ENCODE measurements at places on chromosomes 2 and 18. TPM values are rescaled to one million over a fixed set of nuclear protein-coding genes. Genes with fewer than 3 reads are reported as not detected.
A peak's percentile ranks its signal among the peaks of the same experiment; 100 is the strongest.

GRCh38 chr2:105177536-105178254, 63.8 kb upstream of the GPR45 start:
- no peak overlapping the region for H3K27ac ChIP-seq
- no peaks in the 10 kb centered on the region for H3K36me3 ChIP-seq

DNA sequence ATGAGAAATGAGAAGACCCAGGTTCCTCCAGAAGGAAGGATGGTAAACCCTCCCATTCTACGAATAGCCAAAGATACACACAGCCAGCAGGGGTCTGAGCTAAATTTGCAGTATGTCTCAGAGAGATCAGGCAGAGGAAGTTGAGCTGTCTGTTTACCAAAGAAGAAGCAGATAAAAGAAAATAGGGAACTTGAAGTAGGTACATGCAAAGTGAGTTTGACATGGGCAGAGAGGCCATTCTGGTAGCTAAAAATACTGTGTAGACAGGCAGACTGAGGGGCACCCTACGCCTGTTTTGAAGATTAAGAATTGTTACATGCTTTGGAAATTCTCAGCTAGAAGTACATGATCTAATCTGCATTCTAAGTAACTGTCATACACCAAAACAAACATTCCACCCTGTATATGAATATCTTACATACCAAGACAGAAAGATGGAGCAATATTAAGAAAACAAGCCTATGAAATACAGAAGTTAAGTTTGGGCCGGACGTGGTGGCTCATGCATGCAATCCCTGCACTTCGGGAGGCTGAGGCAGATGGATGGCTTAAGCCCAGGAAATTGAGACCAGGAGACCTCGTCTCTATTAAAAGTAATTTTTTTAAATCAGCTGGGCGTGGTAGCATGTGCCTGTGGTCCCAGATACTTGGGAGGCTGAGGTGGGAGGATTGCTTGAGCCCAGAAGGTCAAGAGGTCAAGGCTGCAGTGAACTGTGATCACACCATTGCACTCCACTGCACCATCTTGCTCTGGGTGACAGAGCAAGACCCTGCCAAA, 157.9 kb downstream of the ANKRD44 start:
- H3K4me3 ChIP-seq, result no peak overlapping the region
- DNase-seq, result no peak
- H3K27ac ChIP-seq, result no peak overlapping the region
- H3K4me1 ChIP-seq, result no peaks in the 10 kb centered on the region
- no peaks in the 10 kb centered on the region for H3K36me3 ChIP-seq
- H3K27me3 ChIP-seq, result no peaks in the 10 kb centered on the region

DNA sequence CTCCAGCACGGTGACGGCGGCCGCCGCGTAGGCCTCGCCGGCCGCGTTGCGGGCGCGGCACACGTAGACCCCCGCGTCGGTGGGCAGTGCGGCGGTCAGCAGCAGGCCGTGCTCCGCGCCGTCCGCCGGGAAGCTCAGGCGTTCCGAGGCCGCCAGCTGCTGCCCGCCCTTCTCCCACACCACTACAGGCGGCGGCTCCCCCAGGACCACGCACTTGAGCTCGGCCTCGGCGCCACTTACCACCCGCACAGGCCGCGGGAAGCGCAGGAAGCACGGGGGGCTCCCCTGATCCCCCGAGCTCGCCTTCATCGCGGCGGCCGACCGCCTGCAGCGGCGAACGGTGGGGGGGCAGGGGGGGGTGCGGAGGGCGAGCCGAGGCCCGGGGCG, 422 bp downstream of the OBSL1 start:
- no peaks in the 10 kb centered on the region for H3K27me3 ChIP-seq
- H3K4me1 ChIP-seq, result peaks cover 6% of the 10 kb centered on the region
- no peaks in the 10 kb centered on the region for H3K36me3 ChIP-seq
- H3K27ac ChIP-seq, result peak overlapping the region; percentile 87
- peak overlapping the region; percentile 37 for H3K4me3 ChIP-seq

GRCh38 chr18:61388010-61388409, 54.8 kb downstream of the CDH20 start:
- H3K36me3 ChIP-seq, result no peaks in the 10 kb centered on the region
- H3K4me1 ChIP-seq, result no peaks in the 10 kb centered on the region
- H3K4me3 ChIP-seq, result no peak overlapping the region
- no peaks in the 10 kb centered on the region for H3K27me3 ChIP-seq
- no peak for DNase-seq

GRCh38 chr18:69946608-69947155, 991 bp downstream of the CD226 start:
- no peaks in the 10 kb centered on the region for H3K27me3 ChIP-seq
- H3K4me3 ChIP-seq, result no peak overlapping the region
- H3K4me1 ChIP-seq, result no peaks in the 10 kb centered on the region
- no peaks in the 10 kb centered on the region for H3K36me3 ChIP-seq

GRCh38 chr2:55109219-55109891, 59.1 kb upstream of the RTN4 start:
- H3K4me3 ChIP-seq, result no peak overlapping the region
- H3K27me3 ChIP-seq, result no peaks in the 10 kb centered on the region
- no peaks in the 10 kb centered on the region for H3K4me1 ChIP-seq
- no peak overlapping the region for H3K27ac ChIP-seq
- no peak for DNase-seq

DNA sequence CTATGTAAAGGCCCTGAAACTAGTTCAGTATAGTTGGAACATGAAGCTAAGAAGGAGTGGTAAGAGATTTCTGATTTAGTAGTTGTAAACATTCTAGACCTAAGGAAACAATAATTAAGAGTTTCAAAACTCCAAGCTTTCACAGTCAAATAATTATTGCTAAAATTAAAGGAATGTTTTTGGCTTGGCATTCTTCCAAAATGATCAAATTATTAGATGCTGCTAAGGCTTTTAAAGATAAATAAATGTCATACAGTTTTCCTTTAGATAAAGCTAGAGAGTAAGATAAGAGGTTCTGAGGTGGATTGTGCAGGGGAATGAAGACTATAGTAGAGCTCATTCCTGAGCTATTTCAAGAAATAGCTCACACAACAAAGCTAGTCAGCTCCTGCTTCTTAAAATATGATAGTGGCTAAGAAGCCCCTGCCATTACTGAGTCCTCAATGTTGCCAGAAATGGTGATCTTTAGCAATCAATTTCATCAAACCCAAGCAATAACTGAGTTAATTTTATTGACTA, 45.3 kb downstream of the ZC3H15 start:
- H3K36me3 ChIP-seq, result no peaks in the 10 kb centered on the region
- H3K4me3 ChIP-seq, result no peak overlapping the region
- DNase-seq, result no peak
- H3K4me1 ChIP-seq, result no peaks in the 10 kb centered on the region
- H3K27me3 ChIP-seq, result no peaks in the 10 kb centered on the region
- no peak overlapping the region for H3K27ac ChIP-seq

- no peak for DNase-seq
- no peaks in the 10 kb centered on the region for H3K36me3 ChIP-seq
- H3K4me1 ChIP-seq, result no peaks in the 10 kb centered on the region
- H3K4me3 ChIP-seq, result no peak overlapping the region
- H3K27ac ChIP-seq, result no peak overlapping the region
Observed at GRCh38 chr2:105490956-105491355, 92.1 kb upstream of the FHL2 start.

GRCh38 chr2:33583194-33583938, 15.7 kb downstream of the FAM98A start:
- no peaks in the 10 kb centered on the region for H3K4me1 ChIP-seq
- DNase-seq, result no peak
- H3K36me3 ChIP-seq, result no peaks in the 10 kb centered on the region
- no peaks in the 10 kb centered on the region for H3K27me3 ChIP-seq

GRCh38 chr2:169344736-169345485, 17.4 kb downstream of the LRP2 start:
- no peak for DNase-seq
- H3K27me3 ChIP-seq, result no peaks in the 10 kb centered on the region
- no peaks in the 10 kb centered on the region for H3K36me3 ChIP-seq
- no peak overlapping the region for H3K4me3 ChIP-seq
- no peaks in the 10 kb centered on the region for H3K4me1 ChIP-seq

DNA sequence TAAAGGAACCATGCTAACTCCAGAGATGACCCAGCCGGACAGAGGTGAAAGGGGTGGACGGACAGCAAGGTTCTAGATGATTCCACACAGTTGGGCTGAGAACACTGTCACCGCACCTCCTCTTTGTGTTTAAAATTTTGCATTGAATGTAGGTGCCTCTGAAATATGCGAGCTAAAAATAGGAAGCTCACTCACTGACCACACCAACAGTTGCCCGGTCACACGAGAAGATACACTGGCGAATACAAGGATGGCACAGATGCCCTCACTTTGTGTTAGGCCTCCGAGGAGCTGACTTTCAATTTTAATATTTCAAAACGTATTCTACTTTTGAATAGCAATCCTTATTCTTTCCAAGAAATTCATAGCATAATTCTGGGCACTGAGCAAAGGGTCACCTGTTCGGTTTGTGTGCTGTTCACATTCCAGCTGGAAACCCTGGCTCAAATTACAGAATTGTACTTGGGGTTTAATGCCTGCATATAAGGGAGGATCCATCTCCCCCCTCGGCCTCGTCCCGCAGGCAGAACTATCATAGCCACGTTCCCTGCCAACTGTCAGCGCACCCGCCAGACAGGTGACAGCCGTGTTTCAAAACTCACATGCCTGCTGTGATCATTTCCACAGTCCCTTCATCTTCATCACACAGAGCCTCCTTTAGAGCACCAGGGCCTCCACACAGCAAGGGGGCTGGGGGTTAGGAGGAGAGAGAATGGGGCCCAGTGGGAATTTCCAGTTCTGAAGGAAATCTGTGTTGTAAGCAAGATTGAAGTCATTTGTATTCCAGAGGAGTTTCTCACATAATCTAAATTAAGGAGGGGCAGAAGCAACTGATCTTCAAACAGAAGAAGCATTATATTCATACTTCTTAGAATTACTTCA, 48.2 kb downstream of the ADI1 start:
- no peak for DNase-seq
- H3K4me3 ChIP-seq, result no peak overlapping the region
- H3K27ac ChIP-seq, result peak overlapping the region; percentile 83
- no peaks in the 10 kb centered on the region for H3K27me3 ChIP-seq
- H3K4me1 ChIP-seq, result peaks cover 8% of the 10 kb centered on the region
- H3K36me3 ChIP-seq, result no peaks in the 10 kb centered on the region

DNA sequence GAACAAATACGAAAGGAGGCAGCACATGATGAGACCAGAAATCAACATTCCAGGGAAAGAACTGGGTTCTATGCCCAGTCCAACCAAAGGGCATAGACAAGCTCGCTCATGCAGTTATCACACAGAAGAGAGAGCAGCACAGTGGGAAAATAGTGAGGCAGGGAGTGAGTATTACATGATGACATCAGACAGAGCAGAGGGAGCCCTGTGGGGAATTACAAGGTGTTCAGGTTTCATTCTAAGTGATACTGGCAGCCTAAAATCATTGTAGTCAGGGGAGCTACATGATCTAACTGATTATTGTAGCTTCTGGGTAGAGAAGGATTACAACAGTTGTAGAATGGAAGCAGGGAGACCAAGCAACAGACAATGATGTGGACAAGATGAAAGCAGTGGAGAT, 658.5 kb downstream of the ARHGAP15 start:
- no peak overlapping the region for H3K4me3 ChIP-seq
- H3K27me3 ChIP-seq, result no peaks in the 10 kb centered on the region
- no peaks in the 10 kb centered on the region for H3K36me3 ChIP-seq
- H3K4me1 ChIP-seq, result no peaks in the 10 kb centered on the region
- H3K27ac ChIP-seq, result no peak overlapping the region

DNA sequence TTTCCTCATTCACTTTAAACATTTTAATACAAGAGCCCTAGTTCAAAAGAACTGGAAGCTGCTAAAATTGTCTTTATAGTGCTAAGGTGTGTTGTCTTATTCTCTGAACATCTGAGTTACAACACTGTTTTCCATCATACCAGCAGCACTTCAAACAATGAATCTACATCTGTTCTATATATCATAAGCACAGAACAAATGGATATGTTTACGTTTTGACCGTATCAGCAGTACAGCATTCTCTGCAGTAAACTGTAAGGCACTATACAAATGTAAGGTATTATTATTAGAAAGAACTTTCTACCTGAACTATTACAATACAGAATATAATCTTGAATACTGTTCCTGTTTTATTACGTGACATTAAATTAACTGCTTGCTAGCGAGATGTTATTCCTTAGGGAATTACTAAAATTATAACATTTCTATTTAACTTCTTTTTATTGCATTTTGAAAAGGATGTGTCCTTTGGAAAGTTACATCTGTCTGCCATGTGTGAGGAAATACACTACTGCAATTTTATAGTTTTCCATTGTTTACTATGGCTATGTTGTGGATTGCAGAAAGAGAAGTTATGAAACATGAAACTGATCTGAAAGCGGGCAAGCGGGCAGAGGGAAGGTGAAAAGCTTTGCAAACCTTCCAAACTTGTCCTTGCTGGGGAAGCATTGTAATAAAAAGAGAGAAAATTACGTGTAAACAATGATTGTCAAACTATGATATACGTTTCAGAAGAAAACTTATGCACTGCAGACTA, 13.7 kb downstream of the NCKAP1 start:
- no peaks in the 10 kb centered on the region for H3K36me3 ChIP-seq
- no peak overlapping the region for H3K27ac ChIP-seq
- no peak for DNase-seq
- no peaks in the 10 kb centered on the region for H3K27me3 ChIP-seq
- H3K4me3 ChIP-seq, result no peak overlapping the region
- H3K4me1 ChIP-seq, result peaks cover 18% of the 10 kb centered on the region

DNA sequence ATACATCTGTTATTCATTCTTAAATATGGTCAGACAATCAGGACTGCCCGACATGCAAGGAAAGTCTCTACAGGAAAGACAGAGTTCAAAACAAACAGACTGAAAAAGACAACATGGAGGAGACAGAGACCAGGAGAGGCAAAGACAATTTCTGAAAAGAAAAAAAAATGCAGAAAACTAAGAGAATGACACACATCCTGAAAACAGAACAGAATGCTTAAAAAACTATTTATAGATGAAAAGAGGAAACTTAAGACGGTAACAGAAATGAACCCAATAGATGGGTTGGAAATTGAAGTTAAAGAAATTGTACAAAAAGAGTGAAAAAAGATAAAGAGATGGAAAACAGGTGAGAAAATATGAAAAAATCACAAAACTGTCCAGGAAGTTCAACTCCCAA, 95.7 kb downstream of the BCL2 start:
- H3K4me3 ChIP-seq, result no peak overlapping the region
- H3K36me3 ChIP-seq, result no peaks in the 10 kb centered on the region
- no peak overlapping the region for H3K27ac ChIP-seq
- no peak for DNase-seq

DNA sequence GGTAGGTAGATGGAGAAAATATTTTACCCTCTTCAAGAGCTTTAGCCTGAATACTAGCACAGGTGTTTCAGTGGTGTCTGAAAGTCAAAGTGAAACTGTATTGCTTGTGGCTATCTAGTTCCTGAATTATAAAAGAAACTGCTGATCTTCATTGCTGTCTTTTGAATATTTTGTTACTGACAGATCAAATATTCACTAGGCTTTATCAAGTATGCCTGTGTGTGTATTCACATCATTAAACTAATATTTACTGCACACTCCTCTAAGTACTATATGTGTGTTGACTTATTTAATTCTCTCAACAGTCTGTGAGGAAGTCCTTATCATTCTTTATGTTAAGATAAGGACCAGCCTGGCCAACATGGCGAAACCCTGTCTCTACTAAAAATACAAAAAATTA, 139.6 kb downstream of the SOCS6 start:
- H3K4me1 ChIP-seq, result no peaks in the 10 kb centered on the region
- no peak overlapping the region for H3K4me3 ChIP-seq
- no peaks in the 10 kb centered on the region for H3K36me3 ChIP-seq

GRCh38 chr2:150046810-150047209, 440.7 kb downstream of the RND3 start:
- no peaks in the 10 kb centered on the region for H3K27me3 ChIP-seq
- no peaks in the 10 kb centered on the region for H3K36me3 ChIP-seq
- no peak overlapping the region for H3K27ac ChIP-seq
- DNase-seq, result no peak

The CACNB4 gene
- total RNA-seq, result 2.1 TPM

The ITPRIPL1 gene
- 14.1 TPM for total RNA-seq

The NEURL3 gene
- not detected for total RNA-seq

The GULP1 gene
- total RNA-seq, result 104 TPM

The LAMA1 gene
- total RNA-seq, result 13.5 TPM

The EMX1 gene
- not detected for total RNA-seq

Data from uterus (tissue), 4 donors.